Ascending aorta (tissue), 2 donors: ENCODE measurements at places on chromosomes 11 and 22.
A peak's percentile ranks its signal among the peaks of the same experiment; 100 is the strongest.

GRCh38 chr11:73311394-73311869 lies 3.4 kb downstream of the ARHGEF17 start:
- peaks cover 6% of the 10 kb centered on the region for H3K4me1 ChIP-seq
- no peaks in the 10 kb centered on the region for H3K27me3 ChIP-seq
- peak overlapping the region; percentile 71 for H3K4me3 ChIP-seq
- DNase-seq: no peak
- no peaks in the 10 kb centered on the region for H3K36me3 ChIP-seq

- peak within 1 kb of the TSS; percentile 83 for H3K4me3 ChIP-seq
- peak within 1 kb of the TSS; percentile 75 for H3K27ac ChIP-seq
- no peaks in the 10 kb centered on the region for H3K36me3 ChIP-seq
- DNase-seq: peak; percentile 89
Measured at GRCh38 chr22:26589845-26590736, at the start of gene TPST2. TSS of gene TPST2 (minus strand) at chr22:26590132. CDS start at chr22:26541630, 48,502 bp downstream.

DNA sequence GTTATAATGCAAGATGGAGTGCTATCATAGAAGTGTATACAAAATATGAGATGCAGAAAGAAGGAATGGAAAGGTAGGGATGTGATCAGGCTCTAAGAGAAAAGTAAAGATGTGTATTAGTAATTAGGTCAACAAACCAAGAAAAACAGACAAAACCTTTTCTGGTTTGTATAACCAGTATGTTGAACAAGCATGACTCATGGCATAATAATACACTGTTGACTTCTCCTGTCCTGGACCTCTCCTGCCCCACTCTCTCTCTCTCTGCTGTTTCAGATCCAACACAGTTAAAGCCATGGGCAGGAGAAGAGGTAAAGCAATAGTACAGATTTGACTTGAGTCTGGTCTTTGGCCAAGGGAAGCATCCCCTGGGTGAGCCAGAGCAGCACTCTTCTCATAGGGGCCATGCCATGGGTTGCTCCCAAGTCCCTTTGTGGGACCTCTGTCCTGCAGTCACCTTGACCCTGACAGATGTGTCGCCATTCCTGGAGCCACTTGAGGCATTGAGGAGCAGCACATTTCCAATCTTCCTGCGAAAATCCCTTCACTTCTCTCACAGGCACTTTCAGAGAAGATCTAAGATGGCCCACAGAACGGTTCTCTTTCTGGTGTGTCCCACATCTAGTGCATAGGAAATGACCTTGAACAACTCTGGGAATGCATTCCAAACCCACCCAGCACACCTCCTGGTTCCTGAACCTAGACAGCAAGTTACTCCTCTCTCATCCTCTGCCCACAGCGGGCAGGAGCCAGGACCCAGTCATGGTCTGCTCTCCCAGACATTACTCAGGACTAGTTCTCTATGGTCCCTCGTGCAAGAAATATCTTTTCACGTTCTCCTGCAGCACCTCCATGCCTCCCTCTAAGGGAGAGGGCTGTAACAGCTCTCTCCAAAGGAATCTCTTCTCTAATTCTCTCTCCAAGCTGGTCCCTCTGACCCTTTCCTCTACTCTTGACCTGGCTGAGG lies 58.2 kb upstream of the PRSS23 start:
- no peak for DNase-seq
- H3K27ac ChIP-seq: peak overlapping the region; percentile 95
- peaks cover 48% of the 10 kb centered on the region for H3K4me1 ChIP-seq
- H3K27me3 ChIP-seq: no peaks in the 10 kb centered on the region

GRCh38 chr11:125211191-125211947 lies 46.8 kb downstream of the PKNOX2 start:
- H3K4me3 ChIP-seq: no peak overlapping the region
- no peaks in the 10 kb centered on the region for H3K36me3 ChIP-seq
- no peaks in the 10 kb centered on the region for H3K27me3 ChIP-seq
- H3K4me1 ChIP-seq: peaks cover 3% of the 10 kb centered on the region
- DNase-seq: no peak

- no peaks in the 10 kb centered on the region for H3K4me1 ChIP-seq
- H3K4me3 ChIP-seq: no peak overlapping the region
- no peaks in the 10 kb centered on the region for H3K36me3 ChIP-seq
- no peaks in the 10 kb centered on the region for H3K27me3 ChIP-seq
Measured at GRCh38 chr11:72625691-72626413, 48.4 kb downstream of the PDE2A start.

GRCh38 chr22:20940186-20940651 lies 23.0 kb downstream of the CRKL start:
- no peaks in the 10 kb centered on the region for H3K27me3 ChIP-seq
- H3K4me3 ChIP-seq: no peak overlapping the region
- no peak for DNase-seq
- no peak overlapping the region for H3K27ac ChIP-seq
- peaks cover 5% of the 10 kb centered on the region for H3K4me1 ChIP-seq
- peaks cover 12% of the 10 kb centered on the region for H3K36me3 ChIP-seq

- no peaks in the 10 kb centered on the region for H3K36me3 ChIP-seq
- peaks cover 21% of the 10 kb centered on the region for H3K4me1 ChIP-seq
- H3K4me3 ChIP-seq: no peak overlapping the region
- H3K27ac ChIP-seq: no peak overlapping the region
- H3K27me3 ChIP-seq: no peaks in the 10 kb centered on the region
Measured at GRCh38 chr11:11871991-11872401, 30.2 kb downstream of the USP47 start.

GRCh38 chr11:14904745-14905103 lies 12.7 kb upstream of the CYP2R1 start:
- peak; percentile 90 for DNase-seq
- peaks cover 4% of the 10 kb centered on the region for H3K4me1 ChIP-seq
- H3K4me3 ChIP-seq: peak overlapping the region; percentile 82
- H3K27ac ChIP-seq: peak overlapping the region; percentile 60
- no peaks in the 10 kb centered on the region for H3K36me3 ChIP-seq

GRCh38 chr11:72441752-72442207 lies 7.4 kb upstream of the CLPB start:
- no peaks in the 10 kb centered on the region for H3K36me3 ChIP-seq
- no peak for DNase-seq
- H3K27me3 ChIP-seq: no peaks in the 10 kb centered on the region
- H3K4me3 ChIP-seq: no peak overlapping the region
- no peaks in the 10 kb centered on the region for H3K4me1 ChIP-seq

GRCh38 chr11:27722117-27722952 lies 22.1 kb upstream of the BDNF start:
- H3K4me3 ChIP-seq: peak overlapping the region; percentile 49
- no peaks in the 10 kb centered on the region for H3K36me3 ChIP-seq
- H3K27ac ChIP-seq: no peak overlapping the region
- H3K27me3 ChIP-seq: peaks cover 26% of the 10 kb centered on the region
